Stimulated activated CD4-positive, alpha-beta T cell treated with anti-CD3 and anti-CD28 coated beads, TNF-alpha, amount 100 ng/mL, for 1 hour (primary cell): ENCODE measurements at places on chromosomes 7 and 10.

DNA sequence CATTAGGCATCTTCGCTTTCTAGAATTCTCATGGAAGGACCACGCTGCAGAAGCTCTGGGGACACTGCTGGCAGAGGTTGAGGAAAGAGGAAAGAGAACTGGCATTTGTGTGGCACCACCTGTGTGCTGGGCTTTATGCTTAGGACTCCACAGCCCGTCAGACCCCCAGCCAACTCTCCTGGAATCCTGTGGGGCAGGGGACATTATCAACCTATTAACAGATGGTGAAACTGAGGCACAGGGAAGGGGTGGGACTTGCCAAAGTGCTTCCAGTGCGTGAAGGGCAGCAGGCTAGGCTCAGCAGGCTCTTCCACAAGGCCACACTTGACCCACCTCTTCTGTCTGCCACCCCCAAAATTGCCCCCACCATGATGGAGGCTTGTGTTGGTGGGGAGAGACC is 46.8 kb downstream of the ZCCHC24 start:
- no peak for DNase-seq

DNA sequence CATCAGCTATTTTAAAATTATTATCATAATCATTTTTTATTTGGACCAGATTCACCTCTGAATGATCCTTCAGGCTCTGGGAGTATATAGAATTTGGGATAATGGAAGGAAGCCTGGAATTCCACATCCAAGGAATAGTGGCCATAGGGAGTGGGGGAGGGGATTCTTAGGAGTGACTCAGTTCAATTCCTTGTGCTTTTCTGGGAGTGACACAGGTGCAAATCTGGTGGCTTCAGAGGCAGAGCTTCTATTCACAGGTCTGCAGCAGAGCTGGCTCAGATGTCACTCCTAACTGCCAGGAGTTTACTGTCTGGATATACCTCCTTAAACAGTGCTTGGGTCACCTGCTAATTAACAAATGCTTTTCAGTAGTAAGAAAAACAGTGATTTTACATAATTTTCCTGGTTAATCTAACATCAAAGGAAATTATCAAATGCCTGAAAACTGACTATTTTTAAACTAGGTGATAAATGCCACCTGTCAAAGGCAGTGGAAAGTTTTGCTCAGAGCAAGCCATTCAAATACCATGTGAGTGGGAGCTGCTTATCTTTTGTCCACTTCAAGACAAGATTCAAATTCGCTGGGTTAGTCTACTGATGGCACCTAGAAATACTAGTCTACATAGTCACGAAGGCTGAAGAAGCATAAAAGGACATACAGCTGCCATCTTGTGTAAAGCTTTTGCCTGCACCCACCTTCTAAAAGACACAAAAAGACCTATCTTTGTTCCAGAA is 106.7 kb upstream of the LAMB4 start:
- no peak for DNase-seq

DNA sequence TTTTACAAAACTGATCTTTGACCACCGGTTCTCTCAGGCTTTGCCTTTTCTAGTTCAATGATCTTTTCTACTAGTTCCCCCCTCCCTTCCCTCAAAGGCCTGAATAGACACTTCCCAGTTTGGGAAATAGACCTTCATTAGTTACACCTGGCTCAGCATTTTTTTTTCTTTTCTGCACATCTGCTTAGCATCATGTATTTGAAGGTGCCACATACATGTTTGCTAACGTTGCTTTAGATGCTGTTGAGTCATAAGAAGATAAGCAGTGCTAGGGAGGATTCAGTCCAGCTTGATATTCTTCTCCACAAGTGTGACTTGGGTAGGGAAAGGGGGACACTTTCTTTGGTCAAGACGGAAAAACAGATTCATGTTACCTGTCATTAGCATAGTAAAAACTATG is 78.3 kb downstream of the BICC1 start:
- DNase-seq: no peak

- no peak for DNase-seq
These were observed 50.5 kb downstream of the YKT6 start for GRCh38 chr7:44251269-44251668.
